ENCODE measurements at places on chromosomes 16 and 17.

GRCh38 chr17:33085256-33085655, 93.6 kb downstream of the SPACA3 start:
- no peak for DNase-seq

DNA sequence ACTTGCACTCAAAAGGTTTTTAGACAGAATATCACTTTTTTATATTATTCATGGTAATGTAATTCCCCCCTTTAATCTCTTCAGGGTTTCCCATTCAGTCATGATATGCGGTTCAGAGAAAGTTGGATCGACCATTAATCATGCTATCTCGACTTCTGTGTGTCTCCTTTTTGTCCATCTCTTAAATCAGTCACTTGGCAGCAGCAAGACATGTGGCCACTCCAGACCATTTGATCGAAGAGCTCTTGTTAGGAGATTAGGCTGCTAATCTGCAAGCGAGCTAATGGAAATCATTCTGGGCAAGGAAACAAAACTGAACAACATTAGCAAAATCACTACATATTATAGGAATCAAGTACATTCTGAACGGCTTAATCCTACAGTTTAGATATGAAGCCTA, 449.9 kb downstream of the WWOX start:
- no peak for DNase-seq

DNA sequence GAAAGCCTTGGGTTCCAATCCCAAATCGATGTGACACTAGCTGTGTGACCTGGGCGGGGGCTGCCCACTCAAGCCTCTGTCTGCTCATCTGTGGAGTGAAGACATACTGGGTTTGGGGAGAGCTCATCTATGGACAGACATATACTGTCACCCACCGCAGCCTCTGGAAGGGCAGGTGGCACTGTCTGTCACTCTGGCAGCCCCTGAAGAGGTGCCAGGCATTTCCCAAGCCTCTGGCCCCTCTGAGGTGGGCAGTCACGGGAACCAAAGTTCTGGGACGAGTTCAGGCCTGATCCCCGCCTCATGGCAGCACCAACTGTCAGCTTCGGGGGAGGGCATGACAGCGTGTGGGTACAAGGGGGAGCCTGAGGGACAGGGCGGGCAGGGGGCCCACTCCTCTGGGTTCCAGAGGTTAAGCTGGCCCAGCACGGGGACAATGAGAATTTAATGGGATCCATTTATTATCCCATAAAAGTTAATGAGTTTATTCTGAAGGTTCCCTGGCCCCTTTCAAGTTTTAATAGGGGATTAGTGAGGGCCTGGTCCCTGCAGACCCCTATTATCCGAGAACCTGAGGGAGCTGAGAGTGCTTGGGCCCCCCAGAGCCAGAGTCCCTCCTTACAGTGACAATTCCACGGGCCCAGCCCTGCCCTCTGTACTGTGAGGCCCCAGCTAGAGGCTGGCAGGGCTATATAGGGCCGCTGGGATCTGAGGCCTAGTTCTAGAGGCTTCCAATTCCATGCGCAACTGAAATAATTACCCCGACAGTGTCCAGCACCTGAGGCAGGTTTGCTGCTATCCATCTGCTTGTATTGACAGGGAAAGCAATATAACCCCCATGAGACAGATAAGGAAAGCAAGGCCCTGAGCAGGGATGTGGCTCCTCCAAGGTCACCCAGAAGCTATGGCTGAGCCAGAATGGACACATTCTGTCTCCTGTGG, 18.8 kb downstream of the SEZ6 start:
- DNase-seq: no peak

DNA sequence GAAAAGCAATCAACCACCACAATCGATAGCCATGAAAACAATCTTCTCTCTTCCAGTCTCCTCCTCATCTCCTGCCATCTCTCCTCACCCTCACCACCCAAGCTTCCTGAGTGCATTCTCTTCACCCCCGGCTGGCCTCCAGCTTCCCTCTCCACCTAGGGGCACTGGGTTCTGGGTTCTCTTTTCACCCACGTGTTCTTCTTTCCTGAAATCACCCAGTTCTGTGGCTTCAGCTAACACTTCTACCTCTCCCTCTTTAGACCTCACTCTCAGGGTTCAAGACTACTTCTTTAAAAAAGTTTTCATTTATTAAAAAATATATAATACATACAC, 8.2 kb downstream of the ITGAM start:
- no peak for DNase-seq

GRCh38 chr16:62585041-62585545, 548.9 kb upstream of the CDH8 start:
- no peak for DNase-seq

DNA sequence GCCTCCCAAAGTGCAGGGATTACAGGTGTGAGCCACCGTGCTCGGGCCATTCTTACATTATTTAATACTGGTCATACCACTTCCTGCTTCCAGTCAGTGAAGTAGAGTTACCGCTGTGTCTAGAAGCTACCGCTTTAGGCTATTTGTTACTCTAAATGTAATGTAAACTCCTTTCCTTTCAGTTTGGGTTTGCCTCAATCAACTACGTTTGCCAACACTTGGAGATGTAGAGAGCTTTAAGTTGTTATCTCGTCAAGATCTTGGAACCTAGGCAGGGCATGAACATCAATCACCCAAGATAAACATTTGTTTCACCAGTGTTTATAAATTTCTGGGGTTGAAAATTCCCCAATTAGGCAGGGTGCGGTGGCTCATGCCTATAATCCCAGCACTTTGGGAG, 275.9 kb downstream of the STX8 start:
- DNase-seq: no peak

GRCh38 chr17:27519550-27519949, 63.3 kb downstream of the KSR1 start:
- DNase-seq: no peak

DNA sequence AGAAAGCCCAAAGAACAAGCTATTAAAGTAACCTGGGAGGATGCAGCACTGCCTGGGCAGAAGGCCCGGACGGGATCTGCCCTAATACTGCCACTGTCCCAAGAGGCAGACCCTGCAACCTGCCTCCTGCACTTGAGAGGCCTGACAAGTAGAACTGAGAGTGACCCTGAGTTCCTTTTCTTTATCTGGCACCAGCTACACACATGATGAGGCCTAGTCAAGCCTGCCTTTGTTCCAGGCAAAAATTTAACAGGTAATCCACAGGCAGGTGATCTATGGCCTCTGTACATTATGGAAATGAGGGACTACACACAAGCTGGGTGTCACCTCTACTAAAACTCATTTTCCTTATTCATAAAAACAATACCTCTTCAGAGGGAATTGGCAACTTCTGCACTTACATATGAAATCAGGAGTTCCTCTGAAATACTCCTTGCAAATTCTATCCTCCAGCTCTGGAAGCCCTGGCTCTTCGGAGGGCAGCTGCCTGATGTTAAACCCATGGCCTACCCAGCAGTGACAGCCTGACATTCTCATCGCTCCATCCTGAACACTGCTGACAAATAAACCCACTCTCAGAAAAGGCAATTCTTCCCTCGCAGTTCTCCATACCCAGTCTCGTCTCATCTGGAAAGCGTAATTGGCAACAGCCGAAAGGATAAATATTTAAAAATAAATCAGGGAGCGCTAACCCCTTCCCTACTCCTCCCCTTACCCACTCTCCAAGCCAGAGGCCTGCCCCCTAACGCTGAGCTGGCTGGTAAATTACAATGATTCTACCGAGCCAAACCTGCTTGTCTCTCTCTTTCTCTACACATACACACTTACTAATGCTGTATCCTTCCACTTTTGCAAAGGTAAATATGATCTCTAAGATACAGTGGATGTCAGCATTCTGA, 2.5 kb upstream of the ZFHX3 start:
- DNase-seq: no peak

GRCh38 chr17:49486012-49486641, 9.0 kb upstream of the NGFR start:
- DNase-seq: no peak

DNA sequence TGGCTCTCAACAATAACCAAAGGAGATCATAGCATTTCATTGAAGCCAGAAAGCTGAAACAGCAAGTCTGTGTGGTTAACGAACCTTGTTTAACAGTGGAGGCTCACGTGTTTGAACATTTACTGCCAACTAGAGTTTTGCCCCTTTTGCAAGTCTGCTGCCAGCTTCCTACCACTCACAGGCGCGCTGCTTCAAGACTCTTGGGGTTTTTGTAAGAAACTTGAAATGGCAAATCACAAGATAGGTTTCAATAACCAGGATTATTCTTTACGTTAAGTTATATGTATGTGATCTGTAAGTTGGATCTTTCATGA, 1.2 kb downstream of the SNTB2 start:
- DNase-seq: peak; percentile 21

GRCh38 chr17:59786536-59787319, 79.3 kb downstream of the VMP1 start:
- no peak for DNase-seq

GRCh38 chr16:59593194-59593661, 859.1 kb upstream of the GOT2 start:
- no peak for DNase-seq

DNA sequence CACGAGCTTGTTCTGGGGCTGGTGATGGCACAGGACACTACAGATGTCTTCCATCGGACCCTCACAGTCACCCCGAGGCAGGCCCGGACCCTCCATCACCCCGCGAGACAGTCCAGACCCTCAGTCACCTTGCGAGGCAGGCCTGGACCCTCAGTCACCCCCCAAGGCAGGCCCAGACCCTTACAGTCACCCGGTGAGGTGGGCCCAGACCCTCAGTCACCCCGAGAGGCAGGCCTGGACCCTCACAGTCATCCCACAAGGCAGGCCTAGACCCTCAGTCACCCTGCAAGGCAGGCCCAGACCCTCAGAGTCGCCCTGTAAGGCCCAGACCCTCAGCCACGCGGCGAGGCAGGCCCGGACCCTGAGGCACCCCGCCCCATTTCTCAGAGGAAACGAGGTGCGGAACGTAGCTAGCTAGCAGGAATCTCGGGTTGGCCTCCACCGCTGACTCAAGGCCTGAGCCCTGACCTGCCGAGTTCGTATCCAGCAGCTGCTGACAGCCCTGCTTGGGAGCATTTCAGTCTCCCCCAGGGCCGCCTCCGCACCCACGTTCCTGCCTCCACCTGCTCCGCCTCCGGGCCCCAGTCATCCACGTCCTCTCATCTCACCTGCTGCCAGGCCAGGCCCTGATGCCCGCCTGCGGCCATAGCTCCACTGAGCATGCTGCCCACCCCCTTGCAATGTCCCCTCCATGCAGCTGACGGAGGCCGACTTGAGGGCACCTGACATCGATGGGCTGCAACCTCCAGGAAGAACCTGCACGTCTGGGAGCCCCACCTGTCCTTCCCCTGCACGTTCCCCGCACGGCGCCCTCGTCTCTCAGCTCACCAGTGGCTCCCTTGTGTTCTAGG, 28.7 kb downstream of the RPH3AL start:
- DNase-seq: no peak

- no peak for DNase-seq
Observed at GRCh38 chr16:12500771-12501170, 302.9 kb downstream of the CPPED1 start.

DNA sequence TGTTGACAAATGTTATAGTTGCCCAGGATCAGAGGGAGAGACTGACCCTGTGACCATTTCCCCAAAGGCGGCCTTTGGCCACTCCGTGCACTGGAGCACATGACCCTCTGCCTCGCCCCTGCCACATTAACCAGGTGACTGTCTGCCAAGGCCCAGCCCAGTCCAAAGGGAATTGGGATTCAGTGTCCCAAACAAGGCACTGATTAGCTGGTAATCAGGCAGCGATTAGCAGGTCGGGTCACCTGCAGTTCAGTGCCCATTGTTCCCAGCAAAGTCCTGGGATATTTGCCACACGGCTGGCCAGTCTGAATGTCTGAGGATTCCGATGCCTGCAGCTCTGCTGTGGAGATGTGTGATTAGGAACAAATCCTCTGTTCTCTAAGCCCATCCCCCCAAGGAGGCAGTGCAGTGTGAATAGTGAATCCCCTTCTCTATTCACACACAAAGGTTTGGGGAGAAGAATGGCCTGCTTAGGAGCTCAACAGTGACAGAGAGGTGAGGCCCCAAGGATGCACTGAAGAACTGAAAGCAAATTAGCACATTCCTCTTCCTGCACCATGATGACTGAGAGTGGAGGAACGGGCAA, 123.1 kb upstream of the MAF start:
- no peak for DNase-seq

DNA sequence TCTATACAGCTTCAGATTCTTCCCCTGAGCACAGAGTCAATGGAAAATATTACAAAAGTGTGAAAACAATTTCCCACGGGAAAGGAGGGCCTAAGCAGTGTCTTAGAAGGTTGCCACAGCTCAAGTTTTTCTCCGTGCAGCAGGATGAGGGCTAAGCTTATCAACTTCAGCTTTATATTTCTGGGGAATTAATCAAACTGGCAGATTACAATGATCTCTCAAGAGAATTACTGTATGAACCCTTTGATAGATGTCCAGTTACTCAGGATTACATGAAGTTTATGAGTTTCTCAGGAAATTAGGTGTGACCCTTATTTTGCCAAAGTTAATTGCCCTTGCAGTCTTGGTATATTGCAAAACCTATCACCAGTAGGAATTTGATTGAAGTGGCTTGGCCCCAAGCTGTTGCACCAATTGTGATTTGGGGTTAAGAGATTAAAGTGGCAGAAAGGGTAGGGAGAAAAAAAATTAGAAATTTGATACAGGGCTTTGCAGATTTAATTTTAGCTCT, 298.4 kb downstream of the MAP2K6 start:
- no peak for DNase-seq

GRCh38 chr17:31224366-31224765, 72.7 kb downstream of the OMG start:
- no peak for DNase-seq

DNA sequence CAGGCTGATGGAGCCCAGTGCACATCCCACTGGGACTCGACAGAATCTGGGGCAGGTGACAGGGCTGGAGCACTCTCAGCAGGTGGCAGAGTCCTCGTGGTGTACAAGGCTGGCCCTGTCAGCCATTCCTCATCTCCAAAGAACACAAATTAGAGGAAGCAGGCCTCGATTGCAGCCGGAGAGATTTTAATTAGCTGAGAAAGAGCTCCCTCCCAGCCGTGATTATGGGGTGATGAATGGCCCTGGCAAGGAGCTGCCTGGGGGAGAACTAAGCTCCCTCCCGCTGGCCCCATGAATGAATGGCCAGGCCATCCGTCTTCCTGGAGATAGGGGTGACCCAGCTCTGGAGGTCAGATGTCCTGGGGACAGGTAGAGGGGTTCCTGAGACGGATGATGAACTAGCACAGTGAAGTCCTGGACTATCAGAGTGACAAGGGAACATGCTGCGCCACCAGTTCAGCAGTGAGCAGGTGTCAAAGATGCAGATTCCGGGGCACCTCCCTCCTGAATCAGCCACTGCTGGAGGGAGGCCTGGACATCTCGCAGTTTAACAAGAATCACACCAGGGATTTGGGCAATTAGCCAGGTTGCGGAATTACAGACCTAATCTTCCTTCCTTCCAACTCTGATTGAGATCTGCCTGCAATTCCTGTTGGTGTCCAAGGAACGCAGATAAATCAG, 35.5 kb downstream of the PIMREG start:
- DNase-seq: peak; percentile 38

GRCh38 chr16:82061861-82062525, 26.9 kb downstream of the HSD17B2 start:
- no peak for DNase-seq

GRCh38 chr16:10675216-10675615, 19.5 kb downstream of the TEKT5 start:
- DNase-seq: no peak
